ENCODE measurements at places on chromosomes 11 and 22.

- no peak for DNase-seq
Measured at GRCh38 chr22:20803696-20804324, 29.9 kb downstream of the SERPIND1 start.

DNA sequence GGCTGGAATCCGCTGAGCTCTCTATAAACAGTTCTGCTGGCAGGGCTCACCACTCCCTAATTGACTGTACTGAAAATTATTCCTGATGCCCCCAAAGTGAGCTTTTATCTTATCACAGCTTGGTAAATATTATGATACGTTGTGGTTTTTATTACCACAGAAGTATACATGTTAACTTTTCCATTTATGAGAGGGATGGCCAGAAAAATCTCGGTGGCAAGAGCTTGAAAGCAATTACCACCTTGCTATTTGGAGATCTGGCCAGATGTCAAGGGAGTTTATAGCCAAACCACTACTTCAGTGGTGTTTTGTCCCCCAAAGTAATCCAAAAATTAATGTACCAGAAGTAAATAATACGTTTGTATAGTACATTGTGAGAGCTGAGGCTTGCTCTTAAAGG is 75.4 kb upstream of the RCN1 start:
- DNase-seq = no peak

- no peak for DNase-seq
Measured at GRCh38 chr11:58739725-58740430, 8.1 kb upstream of the GLYAT start.

- DNase-seq = no peak
Measured at GRCh38 chr11:47732271-47732670, 17.1 kb upstream of the AGBL2 start.

GRCh38 chr11:128717516-128717915 is 23.6 kb downstream of the FLI1 start:
- no peak for DNase-seq

- no peak for DNase-seq
Measured at GRCh38 chr11:12179531-12179930, 69.1 kb downstream of the MICAL2 start.

DNA sequence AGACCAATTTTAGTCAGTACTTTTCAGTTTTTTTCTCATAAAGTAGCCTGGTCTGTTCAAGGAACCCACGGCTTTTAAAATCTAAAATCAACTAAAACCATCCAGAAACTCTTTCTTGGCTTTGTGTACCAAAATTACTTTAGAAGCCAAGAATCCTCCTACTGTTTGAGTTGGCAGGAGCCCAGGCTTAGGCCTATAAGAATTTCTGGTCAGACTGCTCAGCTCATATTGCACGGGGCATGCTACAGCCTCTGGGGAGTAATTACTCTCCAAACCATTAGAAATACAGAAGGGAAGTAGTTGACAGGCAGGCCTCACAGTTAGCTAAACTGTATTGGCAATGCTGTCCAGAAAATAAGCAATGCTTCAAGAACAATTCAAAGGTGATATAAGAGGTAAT is 1862.9 kb upstream of the RAG2 start:
- DNase-seq = no peak

DNA sequence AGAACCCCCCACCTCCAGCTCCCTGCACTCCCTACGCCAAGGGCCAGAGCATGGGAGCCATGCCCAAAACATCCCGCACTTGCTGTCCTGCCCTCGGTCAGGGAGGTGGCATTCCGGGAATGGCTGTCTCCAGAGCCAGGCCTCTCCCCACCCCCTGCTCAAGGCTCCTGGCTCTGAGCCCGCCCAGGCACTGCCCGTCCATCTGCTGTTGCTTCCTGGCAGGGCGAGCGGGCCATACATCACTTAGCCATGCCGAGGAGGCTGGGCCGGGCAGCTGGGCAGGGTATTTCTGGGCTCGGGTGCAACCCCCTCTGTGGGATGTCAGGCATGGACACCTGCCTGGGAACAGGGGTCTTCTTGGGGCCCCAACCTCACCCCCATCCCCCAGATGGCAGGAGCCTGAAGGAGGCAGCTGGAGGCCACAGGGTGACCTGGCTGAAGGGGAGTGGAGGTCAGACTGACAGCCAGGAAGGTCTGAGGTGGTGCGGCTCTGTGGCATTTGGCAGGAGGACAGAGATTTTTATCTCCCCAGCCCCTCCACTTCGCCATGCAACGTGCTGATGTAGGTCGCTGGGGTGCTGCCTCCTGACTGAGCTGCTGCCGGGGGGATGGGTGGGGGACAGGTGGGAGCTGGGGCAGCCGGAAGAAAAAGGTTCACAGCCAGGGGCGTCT is 8.7 kb upstream of the CABP7 start:
- DNase-seq = no peak

- no peak for DNase-seq
Measured at GRCh38 chr11:46198245-46199240, 77.3 kb upstream of the PHF21A start.

DNA sequence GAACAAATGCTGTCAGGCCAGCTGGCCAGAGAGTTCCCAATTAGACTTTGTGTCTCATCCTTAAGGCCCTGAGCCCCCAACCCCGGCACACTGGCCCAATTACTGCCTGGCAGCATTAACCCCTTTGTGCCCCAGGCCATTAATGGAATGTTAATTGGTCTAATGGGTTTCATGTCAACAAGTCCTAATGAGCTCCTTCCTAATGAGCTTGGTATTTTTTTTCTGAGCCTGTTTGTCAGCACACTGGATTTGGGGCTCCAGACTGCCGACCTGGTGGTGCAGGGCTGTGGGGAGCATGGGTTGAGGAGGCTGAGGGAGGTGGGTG is 148.8 kb downstream of the FEZ1 start:
- no peak for DNase-seq

- no peak for DNase-seq
Measured at GRCh38 chr11:31412946-31413345, 43.3 kb downstream of the DNAJC24 start.

GRCh38 chr11:131823772-131824171 is 453.4 kb downstream of the NTM start:
- DNase-seq = no peak

- no peak for DNase-seq
Measured at GRCh38 chr22:49112176-49112575, 715.5 kb downstream of the BRD1 start.

DNA sequence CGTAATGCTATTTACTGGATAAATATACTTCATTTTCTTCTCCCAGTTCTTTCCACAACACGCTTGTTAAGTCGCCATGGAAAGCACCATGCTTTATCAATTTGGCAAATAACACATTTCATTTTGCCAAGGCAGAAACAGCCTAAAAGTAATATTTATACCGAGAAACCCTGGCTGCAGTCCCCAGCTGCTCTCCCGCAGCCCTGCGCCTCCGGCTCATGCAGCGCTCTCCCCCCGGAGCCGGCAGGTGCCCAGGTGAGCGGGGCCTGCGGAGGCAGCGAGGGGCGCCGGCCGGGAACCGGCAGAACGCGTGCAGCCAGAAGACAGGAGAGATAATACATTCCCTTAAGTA is 681 bp upstream of the ARHGEF12 start:
- DNase-seq = no peak

GRCh38 chr11:115362997-115363396 is 141.2 kb downstream of the CADM1 start:
- no peak for DNase-seq

GRCh38 chr11:134363592-134363991 is 31.8 kb downstream of the GLB1L2 start:
- DNase-seq = no peak
